CD8-positive, alpha-beta T cell (primary cell): ENCODE measurements at places on chromosomes 11 and 22.
A peak's percentile ranks its signal among the peaks of the same experiment; 100 is the strongest.

- DNase-seq, result no peak
Observed at GRCh38 chr11:73288192-73288872, 16.2 kb downstream of the P2RY6 start.

- no peak for DNase-seq
Observed at GRCh38 chr11:68990995-68991780, 10.4 kb upstream of the MRGPRD start.

DNA sequence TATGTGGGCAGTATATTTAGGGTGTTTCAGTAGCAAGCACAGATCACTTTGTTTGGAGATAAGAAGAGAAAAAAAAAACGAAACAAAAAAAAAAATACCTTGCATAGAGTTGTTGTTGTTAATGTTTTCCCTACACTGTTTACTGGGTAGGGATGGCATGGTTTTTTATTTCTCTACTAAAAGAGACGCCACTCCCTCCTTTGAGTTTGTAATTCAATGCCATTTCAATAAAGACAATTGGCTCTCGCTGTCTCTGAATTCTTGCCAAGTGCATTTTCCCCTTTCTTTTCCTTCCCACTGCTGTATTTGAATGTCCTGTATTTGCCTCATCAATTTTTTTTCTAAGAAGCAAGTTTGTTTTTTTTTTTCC is 213.9 kb upstream of the UBASH3B start:
- no peak for DNase-seq

DNA sequence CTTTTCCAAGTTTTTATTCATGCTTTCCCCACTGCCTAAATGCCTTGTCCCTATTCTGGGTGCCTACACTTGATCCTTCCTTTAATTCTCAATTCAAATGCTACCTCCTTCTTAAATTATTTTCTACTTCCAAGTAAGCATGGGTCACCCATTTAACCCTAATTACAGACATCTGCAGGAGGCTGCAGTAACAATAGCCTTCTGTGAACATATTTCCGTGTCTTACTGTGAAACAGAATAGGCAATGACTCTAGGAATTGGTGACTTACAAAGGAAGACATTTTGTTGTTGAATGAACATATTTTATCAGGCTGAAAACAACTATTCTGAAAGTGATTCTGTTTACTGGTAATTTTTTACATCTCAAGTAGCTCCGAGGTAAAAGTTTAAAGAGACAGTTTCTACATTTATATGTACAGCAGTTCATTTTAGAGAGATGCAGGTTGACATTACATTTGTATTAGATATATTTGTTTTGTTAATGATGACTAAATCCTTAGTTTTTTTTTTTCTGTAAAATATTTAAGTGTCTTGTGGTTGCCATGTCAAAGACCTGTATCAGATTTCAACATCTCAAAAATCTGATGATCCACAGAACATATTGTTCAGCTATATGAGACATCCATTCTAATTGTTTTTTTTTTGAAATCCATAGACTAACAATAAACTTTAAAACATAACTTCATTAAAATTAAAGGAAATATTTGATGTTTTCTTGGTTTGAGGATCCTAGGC is 316.8 kb downstream of the CASP12 start:
- DNase-seq, result no peak

- peak; percentile 91 for DNase-seq
Observed at GRCh38 chr11:128482512-128483191, 104.7 kb downstream of the ETS1 start.

GRCh38 chr11:101401245-101401644 is 182.6 kb downstream of the TRPC6 start:
- DNase-seq, result no peak

DNA sequence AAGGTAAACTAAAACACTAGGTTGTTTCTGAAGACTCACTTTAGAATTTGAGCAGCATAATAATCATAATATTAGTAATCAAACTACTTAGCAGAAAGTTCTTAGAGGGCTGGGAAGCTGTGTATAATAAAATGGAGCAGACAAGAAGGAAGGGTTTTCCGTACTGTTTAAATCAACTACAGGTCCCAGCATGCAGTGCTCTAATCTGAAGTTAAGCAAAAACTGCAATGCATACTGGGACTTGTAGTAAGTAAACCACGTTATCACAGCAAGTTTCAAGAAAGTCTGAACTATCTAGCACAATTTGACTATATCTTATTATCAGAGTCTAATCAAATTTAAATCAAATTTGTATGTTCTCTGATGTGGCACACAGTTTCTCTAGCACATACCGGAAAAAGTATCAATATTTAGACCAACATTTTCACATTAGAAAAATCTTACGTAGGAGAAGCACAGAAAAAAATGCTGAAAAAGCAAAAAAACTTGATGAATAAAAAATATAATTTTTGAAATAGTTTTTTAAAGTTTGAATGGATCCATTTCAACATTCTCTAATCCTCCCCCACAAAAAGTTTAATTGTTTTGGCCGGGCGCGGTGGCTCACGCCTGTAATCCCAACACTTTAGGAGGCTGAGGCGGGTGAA is 8.2 kb downstream of the PHF21A start:
- no peak for DNase-seq

DNA sequence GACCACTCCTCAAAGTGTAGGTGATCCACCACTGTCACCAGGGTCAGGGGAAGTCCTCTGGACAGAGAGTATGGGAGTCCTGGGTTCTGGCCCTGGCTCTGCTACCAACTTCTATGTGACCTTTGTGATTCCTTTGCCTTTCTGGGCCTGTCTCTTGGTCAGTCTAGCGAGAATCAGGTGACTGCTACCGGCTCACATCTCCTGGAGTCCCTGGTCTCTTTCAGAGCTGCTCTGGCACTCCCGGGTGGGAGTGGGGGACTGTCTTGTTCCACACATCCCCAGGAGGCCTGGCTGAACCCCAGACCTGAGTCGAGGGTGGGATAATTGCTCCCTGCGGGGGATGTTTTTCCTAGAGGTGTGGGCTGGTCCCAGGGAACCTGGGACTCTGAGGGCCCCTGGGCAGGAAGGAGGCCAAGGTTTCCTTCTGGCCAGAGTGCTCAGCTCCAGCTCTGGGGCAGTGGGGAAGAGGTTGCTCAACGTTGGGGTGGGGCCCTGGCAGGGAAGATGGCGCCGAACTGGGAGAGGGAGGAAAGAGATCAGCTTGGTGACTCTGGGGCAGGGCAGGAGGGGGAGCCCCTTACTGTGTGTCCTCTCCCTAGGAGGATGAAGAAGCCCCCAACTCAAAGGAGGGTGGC is 2.1 kb downstream of the SOX10 start:
- no peak for DNase-seq

- no peak for DNase-seq
Observed at GRCh38 chr11:71114124-71114851, 138.1 kb downstream of the SHANK2 start.

DNA sequence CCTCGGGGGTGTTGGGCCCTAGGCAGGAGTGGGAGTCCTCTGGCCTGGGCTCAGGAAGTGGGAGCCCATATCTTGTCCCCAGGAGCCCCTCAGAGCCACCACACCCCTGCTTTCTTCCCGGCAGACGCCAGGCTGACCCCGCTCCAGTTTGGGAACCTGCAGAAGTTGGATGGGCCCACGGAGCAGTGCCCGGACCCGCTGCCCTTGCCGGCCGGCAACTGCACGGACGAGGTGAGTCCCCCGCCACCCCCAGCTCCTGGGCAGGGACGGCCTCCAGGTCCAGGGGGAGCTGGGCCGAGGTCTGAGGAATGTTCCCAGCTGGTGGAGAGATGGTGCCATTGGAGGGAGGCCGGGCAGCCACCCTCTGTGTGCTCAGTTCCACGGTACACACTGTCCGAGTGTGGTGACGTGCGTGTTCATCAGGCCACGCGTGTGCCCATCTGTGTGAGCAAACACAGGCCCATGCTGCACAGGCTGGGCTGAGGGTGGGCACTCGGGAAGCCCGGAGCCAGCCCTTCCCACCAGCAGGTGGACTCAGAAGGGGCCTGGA is 4.8 kb downstream of the MUC5B start:
- no peak for DNase-seq

DNA sequence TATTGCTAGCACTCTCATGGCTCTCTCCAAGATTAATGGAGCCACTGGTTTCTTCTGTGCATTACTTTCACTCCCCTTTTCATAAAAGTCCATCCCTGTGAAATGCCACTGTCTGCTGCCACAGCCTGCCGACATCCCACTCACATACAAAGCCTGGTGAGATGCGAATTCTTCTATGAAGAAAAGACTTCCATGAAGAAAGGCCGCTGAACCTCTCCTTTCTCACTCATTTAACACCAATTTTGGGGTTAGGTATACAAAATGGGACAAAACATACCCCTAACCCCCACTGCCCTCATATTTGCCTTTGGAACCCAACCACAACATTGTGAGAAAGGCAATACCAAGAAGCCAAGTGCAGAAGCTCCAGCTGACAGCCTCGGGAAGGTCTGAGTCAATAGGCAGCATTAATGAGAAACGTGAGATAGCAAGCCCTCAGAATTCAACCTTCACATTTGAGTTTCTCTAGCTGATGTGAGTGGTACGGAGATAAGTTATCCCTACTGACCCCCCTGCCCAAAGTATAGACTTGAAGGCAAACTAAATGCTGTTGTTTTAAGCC is 156.4 kb downstream of the ATG16L2 start:
- no peak for DNase-seq

GRCh38 chr11:125579811-125580210 is 10.5 kb downstream of the EI24 start:
- DNase-seq, result no peak

GRCh38 chr11:115903179-115903578 is 399.0 kb upstream of the CADM1 start:
- DNase-seq, result no peak

DNA sequence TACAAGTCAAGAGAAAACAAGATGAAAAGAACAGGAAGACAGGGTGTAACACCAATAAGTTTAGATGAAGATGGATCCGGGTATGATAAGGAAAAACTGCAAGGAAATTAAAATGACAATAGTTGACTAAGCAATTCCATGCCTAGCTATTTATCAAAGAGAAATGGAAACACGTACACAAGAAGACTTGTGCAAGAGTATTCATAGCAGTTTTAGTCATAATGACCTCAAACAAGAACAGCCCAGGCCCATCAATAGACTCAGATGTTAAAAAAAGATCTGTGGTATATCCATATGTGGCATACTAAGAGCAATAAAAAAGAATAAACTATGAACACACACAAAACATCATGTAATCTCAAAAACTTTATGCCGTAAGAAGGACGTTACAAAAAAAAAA is 33.2 kb downstream of the SLC5A12 start:
- DNase-seq, result no peak

GRCh38 chr11:10019906-10020682 is 273.9 kb downstream of the SBF2 start:
- no peak for DNase-seq
